ENCODE measurements at places on chromosomes 11 and 22.

DNA sequence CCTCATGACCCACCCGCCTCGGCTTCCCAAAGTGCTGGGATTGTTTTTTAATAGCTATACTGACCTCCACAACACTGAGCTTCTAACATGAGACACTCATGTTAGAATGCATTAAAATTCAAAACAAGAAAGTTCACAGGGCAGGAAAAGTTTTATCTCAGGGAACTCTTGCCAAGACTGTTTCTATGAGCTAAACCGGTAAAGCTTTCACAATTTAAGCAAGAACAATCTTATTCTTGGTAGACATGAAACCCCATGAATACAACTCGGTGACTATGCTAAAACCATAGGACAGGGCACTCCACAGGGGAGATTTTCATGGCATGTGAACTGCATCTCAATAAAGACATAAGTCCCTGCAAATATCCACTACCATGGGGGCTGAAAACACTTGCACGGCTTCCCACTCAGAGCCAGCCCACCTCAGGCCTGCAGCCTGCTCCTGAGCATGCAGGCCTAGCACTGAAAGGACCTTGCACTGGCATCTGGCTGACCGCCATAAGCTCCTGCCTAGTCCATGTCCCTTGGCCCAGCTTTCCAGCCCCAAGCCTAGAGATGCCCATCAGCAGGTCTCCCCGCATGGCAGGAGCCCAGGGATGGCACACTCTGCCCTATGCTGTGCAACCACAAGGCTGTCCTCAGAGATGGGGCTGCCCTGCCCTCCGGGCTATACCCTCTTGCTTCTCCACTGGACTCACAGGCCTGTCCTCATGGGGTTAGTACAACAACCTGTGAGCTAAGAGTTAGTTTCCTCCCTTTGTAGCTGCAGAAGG lies 58.4 kb downstream of the DGCR2 start:
- DNase-seq = no peak

GRCh38 chr11:69370984-69371709 lies 77.2 kb downstream of the MYEOV start:
- DNase-seq = peak; percentile 2

DNA sequence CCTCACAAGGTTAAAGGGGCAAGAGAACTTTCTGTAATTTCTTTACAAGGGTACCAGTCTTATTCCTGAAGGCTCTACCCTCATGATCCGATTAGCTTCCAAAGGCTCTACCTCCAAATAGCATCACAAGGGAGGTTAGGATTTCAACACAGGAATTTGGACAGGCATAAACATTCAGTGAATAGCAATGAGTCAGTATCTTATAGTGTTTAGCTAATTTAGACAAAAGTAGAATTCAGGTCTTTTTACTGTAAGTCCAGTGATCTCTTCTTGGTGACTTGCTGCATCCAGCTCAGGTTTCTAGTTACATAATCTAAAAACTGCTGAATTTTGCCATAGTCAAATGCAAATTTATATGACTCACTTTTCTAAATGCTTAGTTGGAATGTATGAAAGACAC lies 1995.6 kb upstream of the RAG2 start:
- no peak for DNase-seq

- no peak for DNase-seq
These were observed 33.9 kb downstream of the PPFIBP2 start for GRCh38 chr11:7547687-7548086.

- no peak for DNase-seq
These were observed 22.9 kb downstream of the POLD3 start for GRCh38 chr11:74615311-74615710.

- DNase-seq = no peak
These were observed 10.3 kb downstream of the LTO1 start for GRCh38 chr11:69664901-69665300.

- DNase-seq = no peak
These were observed 68.2 kb downstream of the CASP12 start for GRCh38 chr11:104830080-104830479.

DNA sequence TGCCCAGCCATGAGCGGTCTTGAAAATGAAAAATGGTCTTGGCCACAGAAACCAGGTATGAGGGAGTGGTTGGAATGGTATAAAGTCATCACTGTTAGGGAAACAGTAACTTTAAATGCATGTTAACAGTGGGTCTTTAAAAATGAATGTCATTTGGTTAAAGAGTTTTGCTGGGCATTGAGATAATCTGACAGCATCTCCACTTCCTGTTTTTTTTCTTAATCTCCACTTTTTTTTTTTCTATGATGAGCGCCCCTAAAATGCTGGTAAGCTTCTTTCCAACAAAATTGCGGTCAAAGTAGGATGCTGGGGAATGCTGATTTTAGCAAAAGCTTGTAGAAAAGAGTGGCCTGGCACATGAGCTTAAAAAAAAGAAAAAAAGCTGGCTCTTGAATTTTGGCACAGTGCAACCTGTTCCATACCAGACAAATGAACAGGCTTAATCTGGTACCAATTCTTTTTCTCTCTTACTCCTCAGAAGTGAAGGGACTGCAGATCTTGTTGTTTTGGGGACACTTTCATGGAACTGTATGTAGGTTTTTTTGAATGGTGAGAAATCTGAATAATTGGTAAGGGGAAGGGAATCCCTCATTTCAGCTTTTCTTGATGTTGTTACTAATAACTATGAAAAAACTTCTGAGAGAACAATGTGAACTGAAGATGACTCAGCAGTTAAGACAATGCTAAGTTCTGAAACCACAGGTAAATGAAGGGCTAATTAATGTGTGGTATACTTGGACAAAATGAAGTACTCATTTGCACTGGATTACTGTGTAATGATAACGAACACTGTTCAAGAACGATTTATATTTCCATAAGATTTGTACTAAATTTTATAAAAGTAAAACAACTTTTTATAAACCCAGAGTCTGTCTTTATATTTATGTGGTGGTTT lies 3.1 kb upstream of the ARHGEF12 start:
- DNase-seq = no peak

DNA sequence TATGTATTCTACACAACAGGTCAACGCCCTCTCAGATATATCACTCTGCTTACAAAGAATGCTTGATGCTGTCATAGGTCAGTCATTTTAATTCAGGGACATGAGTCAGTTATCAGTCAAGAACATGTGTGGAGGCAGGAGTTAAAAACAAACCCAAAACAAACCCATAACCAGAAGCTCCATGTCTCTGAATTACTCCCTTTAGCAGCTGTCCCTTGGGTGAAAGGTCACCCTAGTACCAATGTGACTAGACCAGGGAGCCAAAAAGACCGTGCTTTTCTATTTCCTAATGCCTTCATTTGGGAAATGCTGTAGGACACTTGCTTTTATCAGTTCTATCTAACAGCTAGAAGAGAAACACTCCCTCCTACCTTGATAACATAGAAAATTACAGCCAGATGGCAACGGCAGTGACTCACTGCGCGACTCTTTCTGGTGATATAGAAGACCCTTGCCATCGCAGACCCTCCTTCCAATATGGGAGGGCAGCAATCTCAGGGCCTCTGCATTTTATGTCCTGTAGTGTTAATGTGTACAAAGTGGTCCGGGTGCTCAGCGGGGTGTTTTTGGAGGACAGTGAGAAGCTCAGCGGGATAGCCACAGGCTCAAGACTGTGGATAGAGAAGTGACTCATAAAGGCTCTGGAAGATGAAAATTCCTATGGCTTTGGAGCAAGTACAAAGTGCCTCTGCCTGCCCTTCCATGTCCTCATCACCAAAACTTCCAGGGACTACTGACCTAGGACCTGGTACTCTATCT lies 24.8 kb downstream of the APOL5 start:
- DNase-seq = no peak

GRCh38 chr11:72263361-72263760 lies 19.4 kb upstream of the PHOX2A start:
- no peak for DNase-seq

Measured in progenitor cell of endocrine pancreas (in vitro differentiated cells).